NCI-H2171 (cell line): ENCODE measurements at places on chromosomes 12 and 14.

DNA sequence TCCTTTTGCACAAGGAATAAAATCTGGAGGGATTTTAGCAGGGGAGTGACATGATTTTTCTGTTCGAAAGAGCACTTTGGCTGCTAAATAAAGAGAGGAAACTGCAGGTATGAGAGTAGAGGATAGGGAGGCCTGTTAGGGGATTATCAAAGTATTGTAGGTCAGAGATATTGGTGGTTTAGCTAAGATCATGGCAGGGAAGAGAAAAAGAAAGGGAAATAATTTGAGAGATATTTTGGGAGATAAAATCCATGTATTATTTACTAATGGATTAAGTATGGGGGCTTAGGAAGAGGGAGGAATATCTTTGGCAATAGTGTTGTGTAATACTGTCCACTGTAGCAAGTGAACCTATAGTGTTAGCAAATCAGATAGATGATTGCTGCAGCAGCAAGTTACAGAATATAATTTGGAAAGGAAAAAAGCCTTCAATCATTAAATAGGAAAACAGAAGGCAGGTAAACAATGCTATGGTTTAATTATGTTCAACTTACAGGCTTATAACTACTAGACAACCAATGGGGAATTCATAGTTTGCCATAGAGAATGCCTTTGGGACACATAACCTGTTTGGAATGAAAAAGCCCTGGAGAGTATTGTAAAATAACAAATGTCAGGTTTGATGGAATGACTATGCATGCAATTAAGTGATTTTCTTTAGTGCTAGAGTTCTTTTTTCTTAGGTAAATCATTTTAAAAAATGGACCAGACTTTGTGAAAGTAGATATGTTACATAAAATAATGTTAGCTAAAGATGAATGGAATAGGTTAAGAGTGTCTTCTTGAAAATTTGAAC lies 50.5 kb downstream of the ADIPOR2 start:
- DNase-seq: no peak

- no peak for DNase-seq
Observed at GRCh38 chr14:102863381-102863780, 59.1 kb upstream of the AMN start.

DNA sequence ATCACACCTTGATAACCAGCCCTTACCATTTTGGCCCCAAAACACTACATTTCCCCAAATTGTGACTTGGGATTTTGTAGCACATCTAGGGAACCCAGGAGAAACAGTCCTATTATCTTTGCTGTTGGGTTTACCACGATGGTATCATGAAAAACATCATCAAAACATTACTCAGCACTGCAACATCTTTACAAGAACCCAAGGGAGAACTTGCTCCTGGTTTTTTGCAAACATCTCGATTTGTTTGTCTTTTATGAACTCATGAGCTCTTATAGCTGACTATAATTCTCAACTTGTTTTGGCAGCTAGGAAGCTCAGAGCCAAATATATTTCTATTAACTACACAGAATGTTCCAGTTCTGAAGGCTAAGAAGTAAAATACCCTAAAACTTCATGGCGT lies 65.7 kb downstream of the TBX5 start:
- no peak for DNase-seq

- DNase-seq: no peak
Observed at GRCh38 chr12:93783832-93784231, 106.7 kb downstream of the CRADD start.

- no peak for DNase-seq
Observed at GRCh38 chr12:74514098-74514872, 23.4 kb upstream of the ATXN7L3B start.

- no peak for DNase-seq
Observed at GRCh38 chr12:127680516-127680915, 586.5 kb upstream of the TMEM132C start.

DNA sequence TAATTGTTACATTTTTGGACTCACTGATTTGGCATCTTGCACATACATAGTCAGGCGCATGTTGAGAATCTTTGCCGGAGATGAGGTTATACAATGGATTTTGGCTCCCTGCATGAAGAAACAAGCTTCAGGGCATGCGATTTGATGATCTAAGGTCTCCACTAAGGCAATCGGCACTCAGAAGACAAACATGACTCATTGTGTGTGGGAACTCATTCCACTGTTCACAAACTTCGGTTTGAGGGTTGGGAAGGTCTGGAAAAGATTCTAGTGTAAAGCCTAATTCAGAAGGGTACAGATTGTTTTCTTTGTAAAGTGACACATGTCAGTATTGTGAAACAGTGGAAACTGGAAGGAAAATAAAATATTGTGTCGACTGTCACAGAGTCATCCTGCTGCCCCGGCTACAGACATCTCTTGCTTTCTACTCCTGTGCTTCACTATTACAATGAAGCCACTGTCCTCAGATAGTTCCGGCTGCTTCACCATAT lies 192.6 kb upstream of the HMGA2 start:
- DNase-seq: no peak

DNA sequence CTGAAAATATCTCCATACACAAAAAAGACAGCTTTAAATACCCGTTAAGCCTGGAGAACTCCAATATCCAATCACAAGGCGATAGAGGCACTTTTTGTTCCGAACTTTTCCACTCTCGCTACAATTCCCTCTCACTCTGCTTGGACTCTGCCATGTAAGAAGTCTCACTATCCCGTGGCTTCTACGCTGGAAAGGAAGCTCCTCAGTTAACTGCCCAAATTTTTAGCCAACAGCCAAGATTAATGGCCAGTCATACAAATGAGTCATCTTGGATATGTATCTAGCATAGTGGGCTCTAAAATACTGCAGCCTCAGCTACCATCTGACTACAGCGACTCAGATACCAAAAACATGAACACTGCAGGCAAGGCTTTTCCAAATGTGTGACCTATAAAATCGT lies 45.5 kb upstream of the RERGL start:
- DNase-seq: no peak

- DNase-seq: no peak
Observed at GRCh38 chr14:83575301-83575700, 1954.6 kb upstream of the FLRT2 start.

- DNase-seq: no peak
Observed at GRCh38 chr14:90384543-90384911, 12.3 kb upstream of the CALM1 start.

DNA sequence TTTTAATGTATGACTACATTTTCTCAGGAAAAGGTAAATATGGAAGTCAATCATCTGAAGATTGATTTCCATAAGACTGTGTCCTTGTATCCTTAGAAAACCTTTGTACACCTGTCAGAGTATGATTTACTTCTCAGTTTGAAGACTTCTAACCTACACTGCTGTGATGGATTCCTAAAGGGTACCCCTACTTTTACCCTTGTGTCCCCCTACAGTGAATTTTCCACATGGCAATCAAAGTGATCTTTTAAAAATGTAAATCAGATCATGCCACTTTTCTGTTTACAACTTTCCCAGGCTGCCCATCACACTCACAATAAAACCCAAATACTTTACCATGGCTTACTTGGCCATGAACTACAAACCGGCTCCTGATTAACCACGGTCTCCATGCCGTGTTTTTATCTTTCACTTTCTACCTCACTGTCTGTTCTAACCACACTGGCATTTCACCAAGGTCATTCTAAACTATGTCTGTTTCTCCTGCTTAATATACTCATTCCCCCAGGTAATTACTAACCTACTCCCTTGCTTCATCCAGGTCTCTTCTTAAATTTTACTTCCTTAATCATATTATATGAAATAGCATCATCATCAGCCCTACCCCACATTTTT lies 8.1 kb downstream of the DNAI7 start:
- no peak for DNase-seq

DNA sequence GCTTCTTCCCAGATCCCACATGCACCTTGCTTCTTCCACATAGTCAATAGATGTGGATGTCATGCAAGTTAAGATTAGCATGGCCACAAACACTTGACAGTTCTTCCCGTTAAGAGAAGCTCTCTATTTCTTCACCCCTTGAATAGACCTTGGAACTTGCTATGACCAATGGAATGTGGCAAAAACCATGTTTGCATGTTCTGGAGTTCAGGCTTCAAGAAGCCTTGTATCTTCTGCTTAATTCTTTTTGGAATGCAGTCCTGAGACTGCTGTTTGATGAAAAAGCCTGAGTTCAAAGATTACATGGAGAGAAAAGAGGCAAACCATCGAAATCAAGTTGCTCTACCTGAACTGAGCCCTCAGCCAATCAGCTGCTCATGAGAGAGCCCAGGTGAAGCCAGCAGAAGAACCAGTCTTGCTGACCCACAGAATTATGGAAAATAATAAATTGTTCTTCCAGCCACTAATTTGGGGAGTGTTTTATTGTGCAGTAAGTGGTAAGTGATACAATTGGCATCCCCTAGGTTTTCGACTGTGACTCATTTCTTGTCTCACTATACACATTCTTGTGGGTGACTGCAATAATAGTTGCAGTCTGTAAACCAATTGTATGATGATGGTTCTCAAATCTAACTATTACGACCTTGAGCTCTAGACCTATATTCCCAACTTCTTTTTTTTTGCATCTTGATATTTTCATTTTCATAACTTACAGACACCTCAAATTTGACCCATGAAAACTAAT lies 12.6 kb downstream of the RASSF9 start:
- DNase-seq: no peak

DNA sequence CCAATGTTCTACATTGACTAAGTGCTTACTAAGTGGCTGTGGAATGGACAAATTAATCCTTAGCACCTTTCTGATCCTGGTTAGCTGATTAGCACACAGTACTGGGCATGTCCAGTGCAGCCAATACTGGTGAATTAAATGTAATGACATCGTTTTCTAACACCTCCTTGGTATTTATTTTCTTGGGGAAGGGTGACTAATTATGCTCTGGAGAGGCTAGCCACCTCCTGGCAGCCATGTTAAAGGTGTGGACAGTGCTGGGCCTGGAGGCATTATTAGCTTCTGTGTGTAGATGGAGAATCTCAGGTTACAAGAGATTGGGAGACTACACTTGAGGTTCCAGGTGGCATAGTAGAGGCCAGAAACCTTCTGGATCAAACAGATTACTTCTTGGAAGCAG lies 230.9 kb upstream of the DDHD1 start:
- no peak for DNase-seq

DNA sequence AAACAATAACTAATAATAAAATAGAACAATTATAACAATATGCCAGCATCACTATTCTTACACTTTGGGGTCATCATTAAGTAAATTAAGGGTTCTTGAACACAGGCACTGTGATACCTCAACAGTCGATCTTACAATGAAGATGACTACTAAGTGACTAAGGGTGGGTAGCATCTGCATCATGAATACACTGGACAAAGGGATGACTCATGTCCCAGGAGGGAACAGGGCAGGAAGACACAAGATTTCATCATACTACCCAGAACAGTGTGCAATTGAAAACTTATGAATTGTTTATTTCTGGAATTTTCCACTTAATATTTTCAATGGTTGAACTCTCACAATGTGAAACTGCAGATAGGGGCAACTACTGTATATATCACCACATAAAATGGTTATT lies 19.7 kb downstream of the TSPAN19 start:
- no peak for DNase-seq

GRCh38 chr12:103546959-103547358 lies 40.1 kb upstream of the STAB2 start:
- DNase-seq: no peak
